ENCODE measurements at places on chromosomes 12 and 14.

DNA sequence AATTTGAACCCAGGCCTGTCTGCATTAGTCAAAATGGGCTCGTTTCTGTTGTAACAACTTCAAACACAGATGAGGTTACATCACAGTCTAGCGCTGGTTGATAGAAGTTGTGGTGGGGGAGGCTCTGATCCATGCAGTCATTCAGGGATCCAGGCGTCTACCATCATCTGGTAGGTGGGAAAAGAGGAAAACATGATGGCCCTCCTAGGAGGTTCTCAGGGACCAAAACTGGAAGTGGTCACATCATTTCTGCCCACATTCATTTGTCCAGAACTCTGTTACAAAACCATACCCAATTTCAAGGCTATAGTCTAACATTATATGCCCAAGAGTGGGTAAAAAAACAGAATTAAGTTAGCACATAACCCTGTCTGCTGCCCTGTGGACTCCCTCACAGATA, 135.1 kb downstream of the PHETA1 start:
- no peak for DNase-seq

GRCh38 chr14:99679111-99679510, 5.0 kb upstream of the CYP46A1 start:
- no peak for DNase-seq

GRCh38 chr12:82479511-82479910, 121.2 kb downstream of the METTL25 start:
- no peak for DNase-seq

GRCh38 chr12:108043286-108043685, 85.8 kb upstream of the WSCD2 start:
- no peak for DNase-seq

GRCh38 chr14:100031506-100032281, 33.5 kb upstream of the EVL start:
- no peak for DNase-seq
